ENCODE measurements at places on chromosomes 2 and 18.

DNA sequence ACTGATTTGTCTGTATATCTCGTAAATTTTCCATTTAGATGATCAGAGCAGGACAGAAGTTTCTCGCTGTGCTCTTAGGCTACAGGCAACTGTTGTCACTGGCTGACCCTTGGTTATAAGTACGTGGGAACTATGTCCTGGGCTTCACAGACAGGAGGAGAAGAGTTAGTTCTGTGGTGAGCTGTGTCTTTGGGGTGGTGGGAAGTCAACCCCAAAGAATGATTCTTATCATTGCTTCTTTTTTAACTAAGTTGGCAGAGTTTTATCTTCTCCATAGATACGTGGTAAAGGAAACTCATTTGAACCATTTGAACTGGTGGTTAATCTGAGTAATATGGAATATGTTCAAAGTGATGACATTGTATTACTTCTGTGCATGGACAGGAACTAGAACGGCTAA is 230.6 kb upstream of the EPAS1 start:
- DNase-seq: no peak

DNA sequence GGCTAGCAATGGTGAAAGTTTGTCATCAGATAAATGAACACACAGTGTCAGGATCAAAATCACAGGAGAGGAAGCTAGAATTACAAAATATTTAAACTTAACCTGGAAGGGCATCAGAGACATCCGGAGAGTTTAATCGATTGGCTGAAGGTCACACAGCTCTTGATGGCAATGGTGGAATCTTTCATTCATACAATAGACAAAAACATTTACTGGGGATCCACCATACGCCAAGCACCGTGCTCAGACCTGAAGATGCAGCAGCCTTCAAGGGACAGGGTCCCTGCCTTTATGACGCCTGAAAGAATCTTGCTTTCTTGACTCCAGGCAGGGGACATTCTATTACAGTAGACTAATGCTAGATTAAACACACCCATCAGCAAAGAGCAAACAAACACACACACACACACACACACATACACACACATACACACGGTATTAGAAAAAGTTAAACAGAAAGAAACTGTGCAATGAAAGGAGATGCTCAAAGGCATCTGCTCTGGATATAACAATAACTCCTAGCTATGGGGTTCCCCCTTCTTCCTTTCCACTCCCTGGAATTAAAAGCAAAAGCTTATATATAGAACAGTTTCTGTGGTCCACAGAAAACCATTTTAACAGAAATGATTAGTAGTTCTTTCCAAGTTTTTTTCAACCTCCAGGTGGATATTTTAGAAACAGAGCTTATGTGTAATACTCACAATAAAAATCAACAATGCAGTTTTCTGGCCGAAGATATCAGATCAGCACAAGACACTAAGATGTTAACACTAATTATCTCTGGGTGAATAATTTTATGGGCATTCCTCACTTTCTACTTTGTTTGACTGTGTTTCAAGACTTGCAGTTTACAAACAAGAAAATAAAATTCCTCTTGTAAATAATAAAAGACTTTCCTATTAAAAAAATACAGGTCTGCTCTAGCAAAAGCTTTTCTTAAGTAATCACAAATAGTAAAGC is 151.7 kb downstream of the ANKRD44 start:
- no peak for DNase-seq

GRCh38 chr2:99648178-99648844 is 158.5 kb upstream of the REV1 start:
- DNase-seq: no peak

DNA sequence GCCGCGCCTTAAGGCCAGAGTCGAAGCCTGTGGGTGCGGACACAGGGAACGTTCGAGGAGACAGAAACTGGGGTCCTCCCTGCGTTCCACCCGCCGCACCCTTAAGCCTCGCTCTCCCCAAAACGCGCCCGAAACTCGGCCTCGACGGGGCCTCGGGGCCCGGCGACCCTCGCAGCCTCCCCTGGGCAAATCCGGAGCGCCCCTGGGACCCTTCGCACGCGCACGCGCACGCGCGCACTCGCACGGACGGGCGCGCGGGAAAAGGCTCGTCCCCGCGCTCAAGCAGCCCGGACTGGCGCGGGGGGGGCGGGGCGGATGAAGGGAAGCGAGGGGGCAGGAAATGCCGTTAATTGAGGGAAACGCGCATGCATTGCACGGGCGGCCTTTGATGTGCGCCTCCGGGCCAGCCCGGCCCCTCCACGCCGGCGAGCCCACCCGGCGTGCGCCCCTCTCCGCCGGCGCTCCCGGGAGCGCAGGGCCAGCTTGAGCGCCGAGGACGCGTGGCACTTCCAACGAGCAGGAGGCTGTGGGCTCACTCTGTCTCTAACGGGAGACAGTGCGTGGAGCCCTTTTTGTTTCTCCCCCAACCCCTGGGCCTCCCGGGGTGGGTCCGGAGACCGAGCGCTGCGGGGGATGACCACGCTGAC is 5.4 kb upstream of the SALL3 start:
- DNase-seq: no peak

GRCh38 chr2:65437392-65438135 is 5.2 kb upstream of the SPRED2 start:
- DNase-seq: no peak

GRCh38 chr2:112449854-112450253 is 16.4 kb upstream of the RGPD8 start:
- no peak for DNase-seq

- no peak for DNase-seq
These were observed 39.3 kb downstream of the RTN4 start for GRCh38 chr2:55010915-55011314.

- no peak for DNase-seq
These were observed 25.3 kb upstream of the BOD1L2 start for GRCh38 chr18:57121542-57122112.

- no peak for DNase-seq
These were observed 5.9 kb upstream of the TCF4 start for GRCh38 chr18:55593888-55594287.

DNA sequence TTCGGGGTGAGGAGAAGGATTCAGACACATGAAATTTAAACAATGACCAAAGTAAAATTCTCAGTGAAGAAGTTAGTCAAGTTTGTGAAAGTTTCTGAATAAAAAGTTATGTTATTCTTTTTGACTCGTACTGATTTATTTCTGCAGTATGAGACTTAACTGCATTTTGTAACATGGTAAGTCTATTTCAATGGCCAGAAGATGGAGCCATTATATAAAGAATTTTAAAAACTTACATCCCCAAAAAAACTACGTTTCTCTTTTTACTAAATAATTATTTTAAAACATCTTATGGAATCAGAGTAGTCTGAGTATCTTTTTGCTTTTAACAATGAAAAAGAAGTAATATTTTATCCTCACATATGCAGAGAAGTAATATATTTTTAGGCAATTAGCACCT is 51.4 kb upstream of the SCN1A start:
- DNase-seq: no peak

DNA sequence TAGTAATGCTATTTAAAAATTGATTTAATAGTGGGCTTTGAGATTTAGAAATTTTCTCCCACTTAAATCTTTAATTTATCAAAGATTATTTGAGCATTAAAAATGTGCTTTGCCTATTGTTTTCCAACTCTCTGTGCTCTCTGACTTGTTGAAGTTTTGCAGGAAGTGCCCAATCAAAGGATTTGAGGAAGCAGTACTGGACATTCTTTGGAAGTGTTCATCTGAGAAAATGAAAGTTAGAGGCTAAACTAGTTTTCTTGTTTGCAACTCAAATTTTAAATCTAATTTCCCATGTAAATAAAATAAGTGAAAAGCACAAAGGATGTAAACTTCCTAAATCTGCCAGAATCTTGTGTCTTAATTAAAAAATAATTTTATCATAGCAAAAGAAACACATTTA is 89.1 kb downstream of the CAMKMT start:
- DNase-seq: no peak

DNA sequence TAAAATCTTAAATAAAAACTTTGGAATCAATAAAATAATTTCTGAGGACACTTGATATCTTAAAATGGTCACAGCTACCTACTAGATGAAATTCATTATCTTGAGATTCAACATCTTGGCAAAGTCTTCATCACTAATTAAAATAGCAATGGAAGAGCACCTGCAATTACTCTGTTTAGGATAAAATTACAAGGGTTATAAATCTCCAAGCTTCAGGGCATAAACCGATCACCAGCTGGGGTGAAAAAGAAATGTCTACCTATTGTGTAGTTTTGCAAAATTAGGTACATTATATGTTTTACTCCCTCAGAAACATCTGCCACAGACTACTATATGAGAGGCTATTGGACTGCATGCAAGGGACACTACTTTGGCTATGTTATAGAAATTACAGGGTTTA is 327.1 kb downstream of the CCDC178 start:
- no peak for DNase-seq

DNA sequence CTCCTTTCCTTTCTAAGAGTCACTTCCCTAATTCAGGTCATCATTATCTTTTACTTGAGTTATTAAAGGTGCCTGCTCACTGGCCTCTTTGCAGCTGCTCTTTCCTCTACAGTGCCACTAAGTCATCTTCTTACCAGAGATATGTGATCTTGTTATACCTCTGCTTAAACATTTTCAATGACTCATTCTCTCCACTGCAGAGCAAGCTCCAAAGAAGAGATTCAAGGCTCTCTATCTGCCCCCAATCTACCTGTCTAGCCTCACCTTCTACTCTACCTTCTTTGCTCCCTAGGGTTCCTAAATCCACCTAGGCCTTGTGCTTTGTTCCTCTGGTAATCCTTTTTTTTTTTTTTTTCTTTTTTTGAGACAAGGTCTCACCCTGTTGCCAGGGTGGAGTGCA is 3.1 kb downstream of the ARHGEF33 start:
- DNase-seq: no peak

GRCh38 chr18:31044926-31045325 is 2.4 kb upstream of the DSC3 start:
- no peak for DNase-seq

GRCh38 chr2:120729406-120730399 is 6.0 kb upstream of the GLI2 start:
- no peak for DNase-seq

DNA sequence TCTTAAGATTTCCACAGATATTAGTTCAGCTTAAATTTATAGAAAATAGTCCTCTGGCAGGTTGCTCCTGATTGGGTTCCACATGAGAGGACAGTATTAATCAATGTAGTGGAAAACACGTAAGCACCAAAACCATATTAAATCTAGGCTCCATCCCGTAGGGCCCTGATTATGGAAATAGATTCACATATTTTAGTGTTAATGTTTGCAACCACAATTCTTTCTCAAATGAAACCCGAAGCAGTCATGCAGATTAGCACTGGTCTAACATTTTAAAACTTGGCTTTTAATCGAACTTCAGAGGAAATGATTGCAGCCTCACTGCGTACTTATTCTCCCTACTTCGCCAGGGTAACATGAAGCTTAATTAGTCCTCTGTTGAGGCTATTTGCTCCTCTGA is 60.9 kb downstream of the METTL4 start:
- no peak for DNase-seq

GRCh38 chr2:50875561-50875960 is 156.4 kb downstream of the NRXN1 start:
- no peak for DNase-seq

DNA sequence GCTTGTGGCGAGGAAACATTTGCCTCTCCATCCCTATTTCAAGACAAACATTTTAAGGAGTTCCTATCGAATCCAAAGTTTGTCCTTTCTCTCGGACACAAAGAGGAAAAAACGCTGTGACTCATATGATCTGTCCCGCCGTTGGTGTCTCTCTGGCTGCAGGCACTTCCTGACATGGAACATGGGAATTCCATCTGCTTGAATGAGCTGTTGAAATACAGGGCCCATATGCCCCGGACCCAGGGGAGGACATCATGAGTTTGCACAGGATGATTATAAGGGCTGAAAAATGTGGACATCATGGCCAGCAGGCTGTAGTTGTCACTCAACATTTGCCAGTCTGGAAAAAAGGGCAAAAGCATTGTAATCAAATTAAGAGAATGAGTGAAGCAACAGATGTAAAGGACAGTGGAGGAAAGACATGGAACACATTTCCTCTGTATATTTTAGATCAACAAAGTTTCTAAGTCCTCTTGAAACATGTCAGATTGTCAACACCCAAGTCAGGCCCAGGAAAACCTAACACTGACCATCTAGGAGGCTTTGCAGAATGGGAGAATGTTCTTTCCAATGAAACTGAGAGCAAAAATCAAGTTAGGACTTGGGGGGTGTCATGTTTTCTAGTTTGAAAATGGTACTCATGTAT is 103.2 kb upstream of the SMIM21 start:
- DNase-seq: no peak

- DNase-seq: no peak
These were observed 289.3 kb upstream of the ZSWIM2 start for GRCh38 chr2:187138265-187138664.

GRCh38 chr18:78957140-78957539 is 22.5 kb upstream of the SALL3 start:
- DNase-seq: no peak

DNA sequence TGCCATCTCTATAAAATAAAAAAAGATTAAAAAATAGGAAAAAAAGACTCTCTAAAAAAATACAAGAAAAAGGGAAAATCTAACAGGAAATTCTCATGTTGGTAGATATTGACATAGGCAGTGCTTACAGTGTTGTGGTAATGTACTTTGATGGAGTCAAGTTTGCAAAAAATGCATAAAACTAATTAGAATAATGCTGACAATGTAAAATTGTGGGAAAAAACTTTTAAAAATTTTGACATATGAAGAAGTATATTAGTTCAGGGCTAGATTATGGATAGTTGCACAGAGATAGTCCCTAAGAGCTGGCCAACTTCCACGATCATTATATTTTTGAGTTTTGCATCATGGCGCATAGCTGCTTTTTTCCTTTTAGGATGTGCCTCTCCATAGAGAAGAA is 72.7 kb downstream of the GBX2 start:
- DNase-seq: no peak

DNA sequence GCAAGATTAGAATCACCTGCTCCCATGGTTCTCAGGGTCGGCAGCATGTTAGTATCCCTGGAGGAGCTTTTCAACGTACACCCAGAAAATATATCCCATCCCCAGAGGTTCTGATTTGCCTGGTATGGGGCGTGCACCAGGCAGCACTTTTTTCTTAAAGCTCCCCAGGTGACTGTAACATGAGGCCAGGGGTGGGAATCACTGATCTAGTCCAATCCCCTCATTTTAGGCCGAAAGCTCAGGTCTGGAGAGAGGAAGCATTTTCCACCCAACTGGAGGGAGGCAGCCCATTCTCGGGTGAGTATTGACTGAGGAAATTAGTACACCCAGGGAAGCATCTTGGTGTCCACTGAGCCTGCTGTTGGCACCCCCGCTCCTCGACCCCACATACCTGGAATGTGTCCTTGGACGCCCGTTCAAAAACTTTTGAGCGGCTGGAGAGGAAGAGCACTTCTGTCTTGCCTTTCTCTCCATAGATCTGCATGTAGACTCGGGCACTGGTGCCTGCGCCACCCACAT is 94.3 kb downstream of the LOXHD1 start:
- no peak for DNase-seq

- DNase-seq: no peak
These were observed 57.6 kb downstream of the EPHA4 start for GRCh38 chr2:221514305-221515040.

GRCh38 chr2:105383432-105384166 is 15.3 kb downstream of the FHL2 start:
- no peak for DNase-seq

- no peak for DNase-seq
These were observed 32.8 kb downstream of the IMPA2 start for GRCh38 chr18:12014086-12014485.

- DNase-seq: no peak
These were observed 72.9 kb upstream of the STK39 start for GRCh38 chr2:168320267-168320666.
